ENCODE measurements at places on chromosomes 11 and 22.
A peak's percentile ranks its signal among the peaks of the same experiment; 100 is the strongest.

GRCh38 chr11:39668640-39669039 is 1790.8 kb downstream of the LRRC4C start:
- DNase-seq, result no peak

DNA sequence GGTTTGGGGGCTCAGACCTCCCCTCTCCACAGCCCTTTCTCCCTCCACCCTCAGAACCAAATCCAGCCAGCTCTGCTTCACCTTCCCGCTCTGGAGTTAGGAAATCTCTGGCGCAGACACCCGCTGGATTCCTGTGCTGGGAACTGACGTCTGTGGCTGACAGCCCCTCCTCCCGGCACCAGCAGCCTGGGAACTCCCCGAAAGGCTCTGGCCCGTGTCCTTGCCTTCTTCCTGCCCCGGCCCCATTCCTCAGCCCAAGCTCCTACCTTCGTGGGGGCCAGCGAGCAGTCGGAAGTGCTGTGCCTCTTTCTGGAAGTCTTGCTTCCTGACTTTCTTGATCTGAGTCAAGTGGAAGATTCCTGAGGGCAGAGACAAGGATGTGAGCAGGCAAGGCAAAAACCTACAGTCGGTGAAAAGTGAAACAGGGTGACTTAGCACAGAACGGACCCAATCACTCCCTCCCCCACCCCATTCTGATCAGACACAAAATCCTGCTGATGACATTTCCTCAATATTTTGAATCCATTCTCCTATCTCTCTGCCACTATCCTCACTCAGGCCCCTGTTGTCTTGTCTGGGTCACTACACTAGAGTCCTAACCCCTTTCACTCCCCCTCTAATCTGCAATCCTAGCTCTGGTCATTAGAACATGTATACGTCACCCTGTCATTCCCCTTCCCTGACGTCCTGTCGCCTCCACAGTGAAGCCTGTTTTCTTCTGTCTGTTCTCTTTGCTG is 34.1 kb downstream of the CHRDL2 start:
- no peak for DNase-seq

- DNase-seq, result peak; percentile 24
These were observed 36.3 kb downstream of the BCR start for GRCh38 chr22:23216461-23217170.

DNA sequence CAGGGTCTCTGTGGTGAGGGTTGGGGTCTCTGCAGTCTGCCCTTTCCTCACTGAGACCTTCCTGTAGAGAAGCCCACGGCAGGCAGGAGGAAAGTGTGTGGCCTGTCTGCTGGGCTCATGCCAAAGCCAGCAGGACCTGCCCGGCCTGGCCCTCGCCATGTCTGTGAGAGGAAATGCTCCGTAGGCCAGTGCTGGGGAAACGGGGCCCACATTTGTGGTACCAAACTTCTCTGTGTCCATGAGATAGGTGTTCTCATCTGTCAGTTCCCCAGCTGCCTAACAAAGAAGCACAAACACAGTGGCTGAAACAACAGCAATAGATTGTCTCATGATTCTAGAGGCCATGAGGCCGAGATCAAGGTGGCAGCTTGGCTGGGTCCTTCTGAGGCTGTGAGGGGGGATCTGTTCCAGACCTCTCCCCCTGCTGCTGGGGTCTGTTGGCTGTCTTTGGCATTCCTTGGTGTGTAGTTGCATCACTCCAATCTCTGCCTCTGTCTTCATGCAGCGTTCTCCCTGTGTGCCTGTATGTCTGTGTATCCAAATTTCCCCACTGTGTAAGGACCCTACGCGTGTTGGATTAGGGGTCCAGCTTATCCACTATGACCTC is 772.5 kb downstream of the TBC1D22A start:
- no peak for DNase-seq

- no peak for DNase-seq
These were observed 20.7 kb downstream of the SYT9 start for GRCh38 chr11:7272373-7272772.

GRCh38 chr22:19082101-19082500 is 40.1 kb downstream of the DGCR2 start:
- no peak for DNase-seq

DNA sequence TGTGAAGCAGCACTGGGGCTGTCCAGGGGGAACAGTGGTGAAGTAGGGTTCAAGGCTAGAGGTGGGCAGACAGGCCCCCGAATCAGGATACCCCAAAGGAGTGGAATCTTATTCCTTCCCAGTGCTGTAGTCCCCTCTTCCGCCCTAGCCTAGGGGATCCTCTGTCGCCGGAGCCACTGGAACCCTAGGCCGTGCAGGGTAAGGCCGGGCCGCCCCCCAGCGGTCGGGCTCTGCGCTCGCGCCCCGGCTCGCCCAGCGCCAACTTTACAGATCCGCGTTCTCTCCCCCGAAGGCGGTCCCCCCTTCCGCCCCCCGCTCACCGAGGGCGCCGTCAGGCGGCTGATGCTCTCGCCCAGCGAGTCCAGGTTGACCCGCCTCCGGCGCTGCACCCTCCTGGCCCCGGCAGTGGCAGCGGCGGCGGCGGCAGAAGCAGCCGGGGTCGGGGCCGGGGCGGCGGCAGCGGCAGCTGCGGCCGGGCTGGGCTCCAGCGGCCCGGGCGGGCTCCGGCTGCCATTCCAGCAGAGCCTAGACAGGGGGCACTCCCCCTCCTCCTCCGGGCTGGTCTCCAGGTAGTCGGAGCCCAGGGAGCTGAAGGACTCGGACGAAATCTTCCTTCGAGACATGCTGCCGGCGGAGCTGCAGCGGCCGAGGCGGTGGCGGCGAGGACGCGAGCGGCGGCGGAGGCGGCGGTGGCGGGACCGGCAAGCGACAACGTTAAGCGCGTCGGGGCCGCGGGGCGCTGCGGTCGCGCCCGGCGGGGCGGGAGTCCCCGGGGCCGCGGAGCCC is 650 bp downstream of the GUCY1A2 start:
- peak; percentile 0 for DNase-seq

GRCh38 chr22:36540867-36541642 is 12.1 kb upstream of the EIF3D start:
- DNase-seq, result no peak

- no peak for DNase-seq
These were observed 19.1 kb downstream of the CCDC83 start for GRCh38 chr11:85874265-85874664.

GRCh38 chr11:44235765-44236201 is 74.2 kb downstream of the ALX4 start:
- DNase-seq, result no peak

GRCh38 chr22:17281026-17281425 is 61.8 kb upstream of the ADA2 start:
- no peak for DNase-seq

DNA sequence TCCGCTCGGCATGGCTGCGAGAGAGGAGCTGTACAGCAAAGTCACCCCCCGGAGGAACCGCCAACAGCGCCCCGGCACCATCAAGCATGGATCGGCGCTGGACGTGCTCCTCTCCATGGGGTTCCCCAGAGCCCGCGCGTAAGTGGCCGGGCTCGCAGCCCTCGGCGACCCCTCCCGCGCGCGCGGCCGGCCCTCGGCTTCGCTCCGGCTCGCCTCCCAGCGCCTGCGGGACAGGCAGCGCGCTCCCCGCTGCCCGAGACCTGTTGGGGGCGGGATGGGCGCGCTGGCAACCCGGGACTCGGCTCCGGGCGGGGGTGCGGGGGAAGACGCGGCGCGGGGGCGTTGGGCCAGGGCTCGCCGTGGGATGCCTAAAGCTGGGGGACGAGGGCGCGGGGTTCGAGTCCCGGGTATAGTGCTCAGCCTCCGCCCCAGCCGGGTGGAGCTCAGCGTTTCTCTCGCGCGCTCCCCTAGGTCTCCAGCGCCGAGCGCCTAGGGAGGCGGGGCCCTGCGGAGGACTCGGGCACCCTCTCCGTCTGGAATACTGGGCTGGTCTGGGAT is 630 bp downstream of the UBASH3B start:
- DNase-seq, result peak; percentile 30
